Karpas-422 (cell line): ENCODE measurements at places on chromosomes 1 and 21.

- DNase-seq, result no peak
Measured at GRCh38 chr1:118985640-118986554, 2.2 kb downstream of the TBX15 start.

DNA sequence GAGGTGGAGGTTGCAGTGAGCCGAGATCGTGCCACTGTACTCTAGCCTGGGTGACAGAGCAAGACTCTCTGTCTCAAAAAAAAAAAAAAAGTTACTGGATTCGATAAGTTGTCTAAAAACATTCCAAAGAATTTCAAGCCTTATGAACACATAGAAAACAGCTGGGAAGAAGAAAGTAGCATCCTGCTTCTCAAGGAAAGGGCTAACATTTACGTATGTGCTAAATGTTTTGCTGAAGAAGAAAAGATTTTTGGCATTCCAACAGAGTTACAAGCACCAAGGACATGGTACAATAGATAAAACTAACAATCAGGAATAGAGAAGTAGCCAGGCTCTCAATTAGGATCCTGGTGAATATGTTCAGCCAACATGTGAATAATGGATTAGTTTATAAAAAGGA is 69.8 kb downstream of the HFM1 start:
- no peak for DNase-seq

GRCh38 chr1:114015075-114015474 is 35.8 kb downstream of the OLFML3 start:
- no peak for DNase-seq

GRCh38 chr1:204684206-204684570 is 1.4 kb downstream of the LRRN2 start:
- no peak for DNase-seq

- peak; percentile 32 for DNase-seq
Measured at GRCh38 chr1:208264469-208265121, 20.4 kb upstream of the PLXNA2 start.

DNA sequence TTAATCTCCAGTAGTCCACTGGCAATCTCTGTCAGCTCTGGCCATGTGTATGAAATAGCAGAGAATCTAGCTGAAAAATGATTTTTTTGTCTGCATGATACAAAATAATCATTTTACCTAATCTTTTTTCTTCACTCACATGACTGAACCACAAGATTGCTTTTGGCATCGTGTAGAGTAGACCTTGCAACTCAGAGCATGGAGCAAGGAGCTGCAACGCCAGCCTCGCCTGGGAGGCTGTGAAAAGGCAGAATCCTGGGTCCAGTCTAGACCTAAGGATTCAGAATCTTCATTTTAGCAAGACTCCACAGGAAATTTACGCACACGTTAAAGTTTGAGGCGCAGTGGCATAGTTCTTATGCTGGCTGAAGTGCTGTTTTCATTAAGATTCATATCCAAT is 40.2 kb downstream of the TOMM20 start:
- no peak for DNase-seq

DNA sequence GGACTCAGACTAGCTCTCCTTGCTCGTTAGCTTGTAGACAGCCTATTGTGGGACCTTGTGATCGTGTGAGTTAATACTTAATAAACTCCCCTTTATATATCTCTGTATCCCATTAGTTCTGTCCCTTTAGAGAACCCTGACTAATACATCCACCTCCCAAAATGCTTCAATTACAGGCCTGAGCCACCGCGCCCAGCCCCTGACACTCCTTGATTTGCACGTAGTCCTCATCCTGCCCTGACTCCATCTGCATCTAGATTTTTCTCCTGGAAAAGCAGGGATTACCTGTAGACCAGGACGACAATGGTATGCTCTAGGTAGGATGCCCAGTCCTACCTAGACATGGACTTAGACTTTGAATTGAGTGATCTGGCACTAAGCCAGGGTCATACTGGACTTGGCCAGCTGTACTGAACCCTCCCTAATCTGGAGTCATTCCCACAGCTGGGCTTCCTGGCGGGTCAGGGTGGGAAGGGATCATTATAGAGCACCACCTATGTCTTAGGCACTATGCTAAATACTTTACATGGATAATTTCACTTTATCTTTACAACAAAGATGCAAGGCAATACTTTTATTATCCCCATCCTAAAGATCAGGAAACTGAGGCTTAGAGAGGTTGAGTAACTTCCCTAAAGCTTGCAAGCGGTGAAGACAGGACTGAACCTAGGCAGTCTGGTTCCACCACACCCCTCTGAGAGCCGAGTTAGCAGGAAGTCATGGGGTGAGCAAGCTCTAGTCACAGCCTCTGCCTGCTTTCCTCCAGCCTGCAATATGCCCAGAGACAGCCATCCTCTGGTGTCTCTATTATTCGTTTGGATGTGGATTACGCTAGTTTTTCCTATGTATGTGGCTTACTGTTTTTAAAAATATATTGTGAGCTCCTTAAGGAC is 89.4 kb downstream of the DTL start:
- DNase-seq, result no peak

GRCh38 chr21:46247699-46248421 is 19.3 kb upstream of the LSS start:
- DNase-seq, result peak; percentile 79
